Immature natural killer cell (primary cell): ENCODE measurements at places on chromosomes 2 and 18. TPM values are rescaled to one million over a fixed set of nuclear protein-coding genes. Genes with fewer than 3 reads are reported as not detected.

Gene ZSWIM2
- polyA plus RNA-seq = not detected

Gene DUSP2
- 555 TPM for polyA plus RNA-seq

Gene CYRIA
- polyA plus RNA-seq = 24.0 TPM

Gene ADI1
- 31.0 TPM for polyA plus RNA-seq

Gene PSD4
- polyA plus RNA-seq = 72.3 TPM

Gene OR6B2
- polyA plus RNA-seq = not detected

Gene HOXD9
- polyA plus RNA-seq = not detected

Gene TIA1
- 64.3 TPM for polyA plus RNA-seq

Gene EVX2
- not detected for polyA plus RNA-seq

Gene IL18R1
- 49.9 TPM for polyA plus RNA-seq

Gene ANKRD29
- not detected for polyA plus RNA-seq

Gene MLPH
- not detected for polyA plus RNA-seq

Gene SLC8A1
- polyA plus RNA-seq = 0.34 TPM

Gene CABYR
- not detected for polyA plus RNA-seq

Gene PLCD4
- not detected for polyA plus RNA-seq

Gene EFEMP1
- polyA plus RNA-seq = not detected
